ENCODE measurements at places on chromosomes 4 and X.

DNA sequence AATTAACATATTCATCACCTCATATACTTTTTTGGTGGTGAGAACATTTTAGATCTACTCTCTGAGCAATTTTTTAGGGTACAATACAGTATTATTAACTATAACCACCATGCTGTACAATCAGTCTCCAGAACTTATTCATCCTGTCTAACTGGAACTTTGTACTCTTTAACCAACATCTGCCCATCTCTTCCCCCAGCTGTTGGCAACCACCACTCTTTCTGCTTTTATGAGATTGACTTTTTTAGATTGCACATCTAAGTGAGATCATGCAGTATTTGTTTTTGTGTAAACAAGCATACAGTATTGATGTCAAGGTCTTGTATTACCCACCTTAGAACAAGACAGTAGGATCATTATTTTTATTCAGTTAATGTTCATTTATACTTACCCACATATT lies 516.8 kb downstream of the RPA4 start:
- DNase-seq, result no peak

- DNase-seq, result peak; percentile 82
These were observed 21.6 kb downstream of the PCDH18 start for GRCh38 chr4:137510557-137511265.

GRCh38 chrX:41885724-41886123 lies 37.6 kb downstream of the CASK start:
- no peak for DNase-seq

- DNase-seq, result no peak
These were observed 600 bp downstream of the POU3F4 start for GRCh38 chrX:83508526-83509253.

DNA sequence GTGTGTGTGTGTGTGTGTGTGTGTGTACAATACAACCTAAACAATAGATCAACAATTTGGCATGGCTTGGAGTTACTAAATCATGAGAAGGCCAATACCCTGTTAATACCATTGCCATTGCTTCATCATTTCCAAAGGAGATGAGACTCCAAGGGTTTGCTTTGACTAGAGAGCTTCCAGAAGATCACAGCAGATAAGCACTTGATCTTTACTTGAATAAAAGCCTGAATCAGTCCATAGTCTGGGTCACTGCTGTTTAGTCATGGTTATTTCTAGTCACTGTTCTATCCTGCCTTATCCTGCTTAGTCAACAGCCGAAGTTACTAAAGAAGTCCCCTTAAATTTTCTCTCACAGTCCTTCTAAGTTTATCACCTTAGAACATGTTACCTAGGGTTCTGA lies 58.2 kb downstream of the RAB40AL start:
- DNase-seq, result no peak

GRCh38 chrX:30748342-30748960 lies 95.2 kb downstream of the GK start:
- no peak for DNase-seq

DNA sequence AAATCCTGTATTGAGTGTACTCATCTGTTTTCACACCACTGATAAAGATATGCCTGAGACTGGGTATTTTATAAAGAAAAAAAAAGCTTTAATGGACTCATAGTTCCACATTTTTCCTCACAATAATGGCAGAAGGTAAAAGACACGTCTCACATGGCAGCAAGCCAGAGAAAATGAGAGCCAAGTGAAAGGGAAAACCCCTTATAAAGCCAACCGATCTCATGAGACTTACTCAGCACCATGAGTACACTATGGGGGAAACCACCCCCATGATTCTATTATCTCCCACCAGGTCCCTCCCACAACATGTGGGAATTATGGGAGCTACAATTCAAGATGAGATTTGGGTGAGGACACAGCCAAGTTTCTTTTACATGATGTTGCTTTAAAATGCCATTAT lies 171.9 kb downstream of the GALNTL6 start:
- DNase-seq, result no peak

DNA sequence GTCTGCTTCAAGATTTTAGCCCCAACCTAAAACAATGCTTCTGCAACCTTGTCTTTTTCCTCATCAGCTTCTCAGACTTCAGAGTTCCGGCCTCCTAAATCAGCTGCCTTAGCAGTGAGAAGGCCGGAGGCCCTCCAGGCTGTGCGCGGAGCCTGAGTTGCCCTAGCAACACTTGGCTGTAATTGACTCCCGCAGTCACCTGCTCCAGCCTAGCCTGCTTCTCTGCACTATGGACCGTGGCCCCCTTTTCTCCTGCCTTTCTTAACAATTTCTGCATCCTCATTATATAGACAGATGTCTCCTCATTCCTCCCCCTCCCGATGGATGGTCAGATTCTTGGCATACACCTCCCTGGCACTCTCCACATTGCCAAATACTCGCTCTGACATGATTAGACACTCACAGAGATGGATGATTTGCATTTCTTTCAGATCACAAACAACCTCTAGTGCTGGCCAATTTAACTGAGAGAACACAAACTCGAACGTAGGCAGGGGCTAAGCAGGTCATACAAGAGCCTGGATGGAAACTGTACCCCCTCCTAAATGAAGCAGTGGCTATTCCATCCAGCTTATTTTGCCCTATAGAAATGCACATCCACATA lies 9.5 kb upstream of the HUWE1 start:
- DNase-seq, result peak; percentile 41
